NCI-H774 (cell line): ENCODE measurements at places on chromosomes 3 and 15.

GRCh38 chr3:146160964-146161662 is at the start of gene PLOD2:
TSS of gene PLOD2 (minus strand) at chr3:146161184. CDS start at chr3:146160989, 195 bp downstream.
- DNase-seq = peak; percentile 95

GRCh38 chr3:16372362-16373292 is 107.6 kb downstream of the OXNAD1 start:
- no peak for DNase-seq

- no peak for DNase-seq
Measured at GRCh38 chr3:53224536-53224935, 31.3 kb downstream of the TKT start.

DNA sequence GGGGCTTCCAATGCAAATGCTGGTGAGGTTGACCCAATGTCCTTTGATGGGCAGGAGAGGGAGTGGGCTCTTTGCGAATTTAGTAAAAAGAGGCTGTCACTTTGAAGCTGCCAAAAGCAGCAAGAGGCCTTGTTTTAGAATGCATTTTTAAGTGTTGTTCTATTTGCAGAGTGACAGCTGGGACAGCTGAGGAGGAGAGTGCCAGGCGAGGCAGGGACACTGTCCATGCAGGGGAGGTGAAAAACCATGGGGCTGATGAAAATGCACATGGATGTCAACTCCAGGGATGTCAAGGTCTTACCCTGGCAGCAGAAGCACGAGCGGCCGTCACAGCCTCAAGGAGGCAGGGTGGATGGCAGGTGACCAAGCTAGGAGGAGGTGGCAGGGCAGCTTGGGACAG is 279.8 kb downstream of the ADAMTS17 start:
- DNase-seq = no peak

GRCh38 chr3:12139111-12139511 is 19.6 kb downstream of the TIMP4 start:
- no peak for DNase-seq

- no peak for DNase-seq
Measured at GRCh38 chr15:42503825-42504224, 8.4 kb downstream of the SNAP23 start.

- DNase-seq = no peak
Measured at GRCh38 chr15:91967935-91968606, 114.6 kb downstream of the SLCO3A1 start.

DNA sequence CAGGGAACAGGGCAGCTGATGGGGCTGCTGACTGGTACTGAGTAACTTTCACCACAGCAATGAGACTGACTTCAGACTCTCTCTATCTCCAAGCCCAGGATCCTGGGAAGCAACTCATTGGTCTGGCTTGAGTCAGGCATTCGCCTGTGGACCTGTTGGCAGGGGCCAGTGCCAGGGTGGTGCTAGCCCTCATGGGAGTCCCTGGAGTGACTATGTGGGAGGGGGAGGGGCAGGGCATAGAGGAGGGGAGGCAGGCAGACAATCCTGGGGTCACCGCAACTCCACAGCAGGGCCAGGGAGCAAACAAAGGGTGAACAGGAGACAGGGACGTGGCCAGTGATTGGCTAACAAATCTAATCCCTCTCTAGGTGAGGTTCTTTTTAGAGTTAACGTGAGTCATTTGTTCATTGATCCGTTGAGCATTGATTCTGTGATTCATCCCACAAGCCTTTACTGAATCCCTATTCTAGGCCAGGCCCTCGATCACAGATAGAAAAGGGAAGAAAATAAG is 71.8 kb downstream of the CEMIP start:
- no peak for DNase-seq
